Esophagus muscularis mucosa (tissue), 4 donors: ENCODE measurements at places on chromosomes 2 and 18. TPM values are rescaled to one million over a fixed set of nuclear protein-coding genes. Genes with fewer than 3 reads are reported as not detected.

DNA sequence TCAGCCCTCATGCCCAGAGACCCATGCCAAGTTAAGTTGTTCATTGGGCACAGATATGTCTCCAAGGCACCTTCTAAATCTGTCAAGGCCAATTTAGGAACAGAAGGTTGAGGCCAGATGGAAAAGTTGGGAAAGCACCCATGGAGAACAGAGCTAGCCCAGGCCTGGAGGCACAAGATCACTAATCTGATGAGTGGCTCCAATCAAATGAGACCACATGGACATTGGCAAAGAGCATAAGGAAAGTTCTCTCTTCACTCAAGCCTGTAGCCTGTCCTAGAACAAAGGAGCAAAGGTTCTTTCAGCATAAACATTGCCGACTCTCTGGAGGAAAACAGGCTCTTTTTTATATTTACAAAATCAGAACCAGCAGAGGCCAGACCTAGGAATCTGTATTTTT lies 154.8 kb downstream of the RNF152 start:
- DNase-seq, result no peak

GRCh38 chr2:1937066-1937465 lies 192.8 kb upstream of the PXDN start:
- DNase-seq, result no peak

- DNase-seq, result no peak
Measured at GRCh38 chr2:148459377-148459778, 185.2 kb upstream of the EPC2 start.

DNA sequence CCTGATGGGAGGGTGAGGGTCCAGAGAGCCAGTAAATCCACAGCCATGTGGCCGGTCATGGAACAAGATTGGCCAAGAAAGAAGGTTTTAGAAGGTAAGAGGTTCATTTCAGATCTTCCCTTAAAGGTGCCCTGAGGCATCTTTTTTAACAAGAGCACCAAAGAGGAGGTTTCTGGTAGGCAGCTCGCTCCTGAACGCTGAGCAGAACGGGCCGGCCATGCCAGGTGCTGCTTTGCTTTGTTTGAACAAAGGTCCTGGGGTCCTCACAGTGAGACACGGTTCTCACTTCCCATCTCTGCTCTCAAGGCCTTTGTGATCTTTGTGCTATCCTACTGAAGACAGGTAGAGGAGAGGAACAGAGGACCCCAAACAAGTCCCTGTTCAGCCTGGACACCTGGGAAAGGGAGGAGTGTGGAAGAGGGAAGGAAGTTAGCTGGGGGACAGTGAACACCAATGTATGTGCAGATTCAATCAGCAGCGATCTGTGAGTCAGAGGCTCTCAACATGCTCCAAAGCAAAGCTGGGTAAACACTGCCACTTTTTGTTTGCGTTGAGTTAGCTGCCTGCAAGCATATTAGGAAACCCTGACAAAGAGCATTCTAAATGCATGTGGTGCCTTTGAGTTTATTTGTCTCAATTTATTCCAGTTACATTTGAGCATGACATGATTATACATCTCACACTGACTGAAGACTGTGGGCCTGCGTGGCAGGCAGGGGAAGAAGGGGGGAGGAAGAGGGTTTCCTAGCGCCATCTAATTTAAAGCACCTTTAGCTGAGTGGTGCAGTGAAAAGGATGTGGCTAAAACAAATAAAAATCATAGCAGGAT lies 102.4 kb downstream of the ASB1 start:
- DNase-seq, result no peak

- DNase-seq, result no peak
Measured at GRCh38 chr18:42614619-42615293, 500.7 kb downstream of the RIT2 start.

- DNase-seq, result no peak
Measured at GRCh38 chr2:2566396-2567323, 235.6 kb upstream of the MYT1L start.

Gene TMEM182
- 2.8 TPM for total RNA-seq

- DNase-seq, result no peak
Measured at GRCh38 chr2:73212448-73213176, 1.4 kb upstream of the SMYD5 start.

DNA sequence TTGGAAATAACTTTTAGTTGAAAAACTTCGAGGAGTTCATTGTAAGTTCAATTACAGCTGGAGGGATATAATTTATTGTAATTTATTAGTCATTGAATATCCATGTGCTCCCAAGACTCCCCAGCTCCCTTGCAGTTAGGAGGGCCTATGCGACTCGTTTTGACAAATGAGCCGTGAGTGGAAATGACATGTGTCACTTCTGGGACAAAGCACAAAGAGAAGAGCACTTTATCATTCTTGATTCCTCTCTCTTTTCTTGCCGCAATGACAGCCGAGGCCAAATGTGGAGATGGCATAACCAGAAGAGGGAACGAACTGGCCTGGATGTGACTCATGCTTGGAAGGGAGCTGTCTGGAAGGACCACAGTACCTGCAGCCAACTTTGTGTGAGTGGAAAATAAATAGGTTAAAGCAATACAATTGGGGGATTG lies 44.2 kb upstream of the ITSN2 start:
- DNase-seq, result no peak

Gene FOXI3
- not detected for total RNA-seq

Gene RPL31
- total RNA-seq, result 645 TPM

- no peak for DNase-seq
Measured at GRCh38 chr2:203605302-203605701, 70.2 kb upstream of the RAPH1 start.

DNA sequence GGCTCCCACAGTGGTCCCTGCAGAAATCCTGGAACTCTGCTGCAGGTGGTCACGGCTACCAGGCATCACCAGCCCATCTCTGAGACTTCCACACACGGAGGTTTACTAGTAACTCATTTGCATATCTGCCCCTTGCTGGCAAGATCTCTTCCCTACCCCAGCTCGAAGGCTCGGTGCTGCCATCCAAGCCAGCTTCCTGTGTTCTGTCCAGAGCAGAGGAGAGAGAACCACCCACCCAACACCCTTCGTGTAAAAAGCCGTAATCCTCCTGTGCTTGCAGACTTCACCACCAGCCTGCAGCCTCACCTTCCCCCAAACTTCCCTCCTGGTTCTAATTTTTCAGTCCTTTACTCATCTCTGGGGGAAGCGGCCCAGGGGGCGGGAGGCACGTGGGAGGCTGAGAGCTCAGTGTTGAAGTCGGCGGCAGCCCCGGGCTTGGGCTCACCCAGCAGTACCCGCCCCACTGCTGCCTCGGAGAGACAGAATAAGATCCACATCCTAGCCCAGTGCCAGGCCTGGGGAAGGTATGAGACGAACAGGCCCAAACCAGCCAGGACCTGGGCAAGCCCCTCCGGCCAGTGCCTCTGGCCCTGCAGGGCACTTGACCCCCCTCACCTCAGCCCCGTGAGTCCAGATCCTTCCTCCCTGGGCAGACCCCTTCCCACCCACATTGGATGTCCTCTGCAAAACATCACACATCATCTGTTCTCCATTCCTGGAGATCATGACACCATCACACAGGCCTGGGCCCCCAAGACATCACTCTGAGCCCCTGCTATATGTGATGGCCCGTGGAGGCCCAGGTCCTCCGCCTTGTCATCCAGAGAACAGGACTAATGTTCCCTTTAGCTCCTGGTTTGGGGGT lies 145.8 kb upstream of the ID2 start:
- DNase-seq, result no peak

DNA sequence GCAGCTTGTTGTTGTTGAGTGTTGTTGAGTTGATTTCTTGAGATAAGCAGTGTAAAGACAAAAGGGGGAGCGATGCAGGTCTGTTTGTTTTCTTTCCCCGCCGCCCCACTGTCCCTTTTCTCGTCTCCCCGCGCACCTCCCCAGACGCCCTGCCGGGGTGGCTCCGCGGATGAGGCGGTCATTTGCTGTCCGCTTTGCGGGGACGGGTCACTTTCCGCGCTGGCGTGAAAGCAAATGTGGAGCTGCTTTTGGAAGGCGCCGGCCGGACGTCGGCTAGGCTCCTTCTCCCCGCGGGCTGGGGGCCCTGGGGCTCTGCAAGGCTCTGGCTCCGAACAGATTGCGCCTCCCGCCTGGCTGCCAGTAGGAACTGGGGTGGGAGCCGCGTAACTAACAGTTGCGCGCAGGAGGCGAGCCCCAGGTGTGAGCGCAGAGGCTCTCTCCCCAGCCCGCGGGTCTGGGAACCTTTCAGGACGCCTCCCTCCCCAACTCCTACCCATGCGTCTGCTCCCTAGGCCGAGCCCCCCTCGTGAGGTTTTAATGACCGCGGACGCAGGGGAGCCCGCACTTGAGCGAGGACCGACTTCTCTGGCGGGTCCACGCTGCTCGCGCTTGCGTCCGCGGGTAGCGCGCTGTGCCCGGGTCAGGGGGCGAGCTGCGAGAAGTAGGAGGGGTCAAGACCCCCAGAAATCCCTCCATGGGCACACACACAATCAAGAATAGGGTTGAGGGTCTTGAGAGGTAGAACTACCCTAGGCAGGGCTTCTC lies 146.6 kb downstream of the MEIS1 start:
- no peak for DNase-seq

- DNase-seq, result no peak
Measured at GRCh38 chr2:204715361-204715760, 170.1 kb downstream of the PARD3B start.

DNA sequence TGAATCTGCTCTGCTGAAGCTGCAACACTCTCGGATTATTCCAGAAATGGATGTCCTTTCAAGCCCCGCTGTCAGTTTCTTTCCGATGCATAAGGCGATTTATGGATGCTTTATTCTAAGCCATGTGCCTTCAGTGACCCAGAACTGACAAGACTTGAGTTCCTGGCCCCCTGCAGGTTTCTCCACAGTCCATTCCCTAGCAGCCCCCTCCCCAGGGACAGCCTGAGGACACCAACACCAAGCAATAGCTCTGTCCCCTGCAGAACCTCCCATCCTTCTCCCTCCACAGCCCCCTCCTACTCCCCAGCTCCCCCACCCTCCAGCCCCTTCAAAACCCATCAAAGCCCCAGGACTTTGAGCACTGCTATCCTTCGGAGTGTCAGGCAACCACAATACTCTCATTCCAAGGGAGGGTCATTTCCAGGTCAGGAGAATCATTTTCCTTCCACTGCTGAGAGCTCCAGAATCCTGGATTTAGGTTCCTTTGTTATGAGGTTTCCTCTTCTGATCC lies 24.6 kb upstream of the SPP2 start:
- DNase-seq, result no peak

- no peak for DNase-seq
Measured at GRCh38 chr2:102619414-102620319, at the start of gene SLC9A2. Gene SLC9A2 (plus strand): TSS chr2:102619553. CDS start chr2:102619849, 296 bp downstream.

DNA sequence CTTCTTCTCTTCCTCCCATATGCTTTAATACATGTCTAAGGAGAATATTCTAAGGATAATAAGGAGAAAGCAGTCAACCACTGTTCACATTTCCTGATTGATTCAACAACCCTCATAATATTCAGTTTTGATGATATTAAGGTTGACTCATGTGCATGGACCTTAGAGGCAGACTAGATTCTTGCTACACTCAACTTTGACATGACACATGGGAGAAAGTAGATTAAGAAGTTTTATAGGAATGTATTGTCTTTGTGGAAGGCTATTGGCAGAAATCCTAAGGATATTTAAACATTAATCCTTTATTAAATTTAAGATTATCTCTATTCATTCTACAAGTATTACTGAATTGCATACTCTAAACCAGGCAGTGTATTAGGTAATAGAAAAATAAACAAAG lies 309.1 kb upstream of the CYRIA start:
- DNase-seq, result no peak

DNA sequence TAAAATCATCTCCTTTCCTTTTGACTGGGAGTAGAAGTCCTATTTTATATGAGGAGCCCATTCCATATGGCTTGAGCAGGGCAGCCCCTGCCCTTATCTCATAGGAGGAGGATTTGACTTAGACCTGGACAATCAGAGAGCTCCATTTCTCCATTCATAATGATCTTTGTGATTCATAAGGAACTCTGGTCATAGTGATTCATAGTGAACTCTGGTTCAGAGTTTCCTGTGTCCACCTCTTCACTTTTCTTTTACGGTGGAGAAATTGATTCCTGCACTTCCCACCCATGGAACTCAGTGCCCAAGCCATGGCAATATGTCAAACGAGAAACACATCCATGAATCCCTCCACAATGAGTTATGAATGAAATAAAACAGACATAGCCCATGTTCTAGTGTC lies 12.8 kb upstream of the MYO3B start:
- DNase-seq, result no peak

GRCh38 chr18:10715791-10716190 lies 190.0 kb downstream of the NAPG start:
- DNase-seq, result no peak

- no peak for DNase-seq
Measured at GRCh38 chr2:20093263-20094141, 42.1 kb upstream of the LAPTM4A start.

Gene PKDCC
- total RNA-seq, result 102 TPM

Gene AP1S3
- total RNA-seq, result 2.7 TPM

Gene ROCK2
- 90.0 TPM for total RNA-seq

GRCh38 chr18:38972571-38972970 lies 1407.0 kb upstream of the CELF4 start:
- no peak for DNase-seq

- no peak for DNase-seq
Measured at GRCh38 chr2:63424329-63425078, 163.8 kb downstream of the WDPCP start.

DNA sequence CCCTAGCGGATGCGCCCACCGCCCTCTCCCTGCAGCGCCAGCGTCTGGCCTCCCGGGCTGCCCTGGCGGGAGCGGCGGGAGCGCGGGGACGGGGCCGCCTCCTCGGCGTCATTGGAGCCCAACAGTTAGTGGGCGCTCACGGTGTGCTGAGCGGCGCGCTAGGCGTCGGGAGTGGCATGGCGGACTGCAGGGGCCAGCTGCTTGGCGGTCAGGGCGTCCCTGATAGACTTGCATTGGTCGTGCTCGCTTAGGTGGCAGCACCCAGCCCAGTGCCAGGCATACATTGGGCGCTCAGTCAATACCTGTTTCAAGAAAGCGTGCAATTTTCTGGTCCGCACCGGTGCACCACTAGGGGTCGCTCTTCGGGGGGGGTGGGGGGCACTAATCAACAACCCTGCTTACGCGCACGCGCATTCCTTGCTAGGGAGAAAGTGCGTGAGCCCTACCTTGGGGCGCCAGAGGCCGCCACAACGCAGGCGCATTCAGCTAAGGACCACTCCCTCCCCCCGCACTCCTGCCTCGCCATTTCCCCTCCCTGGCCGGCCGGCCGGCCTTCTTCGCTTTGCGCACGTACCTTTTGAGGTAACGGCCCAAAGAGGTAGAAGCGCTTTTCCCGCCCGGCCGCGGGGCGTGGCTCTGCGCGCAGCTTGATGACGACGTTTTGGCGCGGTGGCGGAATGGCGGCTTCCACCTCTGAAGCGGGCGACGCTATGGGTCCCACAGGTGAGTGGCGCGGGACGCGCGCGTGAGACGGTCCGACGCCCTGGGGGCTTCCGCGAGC lies 411 bp upstream of the MZT2A start:
- DNase-seq, result peak; percentile 96

- DNase-seq, result peak; percentile 90
Measured at GRCh38 chr2:21642647-21643046, 518.9 kb downstream of the TDRD15 start.

- no peak for DNase-seq
Measured at GRCh38 chr18:36766836-36767235, 62.0 kb downstream of the TPGS2 start.

GRCh38 chr2:238339395-238339780 lies 19.1 kb downstream of the TRAF3IP1 start:
- DNase-seq, result no peak

GRCh38 chr2:98607104-98607503 lies 1.2 kb downstream of the COA5 start:
- DNase-seq, result no peak

Gene IL37
- total RNA-seq, result not detected
